Stimulated activated CD4-positive, alpha-beta T cell treated with anti-CD3 and anti-CD28 coated beads, Interleukin-1b, Interleukin-23, amount 100 ng/mL, for 24 hours (primary cell): ENCODE measurements at places on chromosomes 16 and 17.

DNA sequence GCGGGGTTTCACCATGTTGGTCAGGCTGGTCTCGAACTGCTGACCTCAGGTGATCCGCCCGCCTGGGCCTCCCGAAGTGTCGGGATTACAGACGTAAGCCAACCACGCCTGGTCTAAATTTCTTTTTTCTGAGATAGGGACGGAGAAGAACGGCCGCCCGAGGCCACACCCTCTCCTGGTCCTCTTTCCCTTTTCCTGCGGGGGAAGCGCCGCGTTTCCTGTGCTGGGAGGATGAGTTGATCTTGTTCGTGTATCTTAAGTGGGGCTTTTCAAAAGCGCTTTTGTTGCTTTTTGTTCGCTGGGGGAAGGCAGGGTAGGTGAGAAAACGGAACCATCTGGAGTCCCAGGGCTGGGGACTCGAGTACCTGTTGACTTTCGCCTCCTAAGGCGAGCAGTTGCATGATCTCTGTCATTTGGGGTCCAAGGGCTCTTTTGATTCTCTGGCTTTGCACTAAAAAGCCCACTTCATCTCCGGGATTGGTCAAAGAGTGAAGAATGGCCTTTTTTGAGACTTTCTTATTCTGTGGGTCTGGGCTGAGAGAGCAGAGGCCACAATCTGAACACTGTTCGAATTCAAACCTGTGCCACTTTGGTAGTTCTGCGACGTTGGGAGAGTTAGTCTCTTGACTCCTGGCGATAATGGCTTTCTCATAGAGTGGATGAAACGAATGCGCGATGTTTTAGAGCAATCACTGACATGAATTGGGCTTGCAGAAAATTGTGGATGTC lies 1.3 kb downstream of the FUS start:
- DNase-seq, result no peak

- no peak for DNase-seq
Observed at GRCh38 chr16:85168732-85169256, 56.5 kb upstream of the CIBAR2 start.

- no peak for DNase-seq
Observed at GRCh38 chr16:49969091-49970030, 55.7 kb upstream of the CNEP1R1 start.

DNA sequence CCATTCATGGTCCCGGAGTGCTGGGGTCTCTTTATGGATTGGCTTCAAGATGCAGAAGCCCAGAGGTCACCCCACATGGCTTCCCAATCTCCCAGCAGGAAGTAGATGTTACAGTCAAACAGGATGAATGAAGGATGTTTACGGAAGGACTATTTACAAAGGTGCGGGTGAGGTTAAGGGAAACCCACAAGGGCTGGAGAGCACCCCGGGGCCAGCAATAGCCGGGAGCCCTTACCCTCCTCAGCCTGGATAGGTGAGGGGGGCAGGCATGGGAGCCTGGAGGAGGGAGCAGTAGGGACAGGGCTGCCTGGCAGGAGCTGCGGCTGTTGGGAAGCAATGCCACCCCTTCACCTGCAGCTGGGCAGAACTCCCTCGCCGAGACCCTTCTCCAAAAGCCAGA lies 24.5 kb upstream of the CACNG1 start:
- no peak for DNase-seq

GRCh38 chr17:2977157-2977556 lies 86.2 kb downstream of the OR1D5 start:
- DNase-seq, result no peak

- DNase-seq, result no peak
Observed at GRCh38 chr16:82119405-82119804, 50.6 kb downstream of the MPHOSPH6 start.

- no peak for DNase-seq
Observed at GRCh38 chr17:80497726-80498241, 21.4 kb upstream of the NPTX1 start.

GRCh38 chr17:71572343-71572742 lies 548.5 kb upstream of the SOX9 start:
- no peak for DNase-seq

GRCh38 chr16:77758508-77758907 lies 29.9 kb upstream of the VAT1L start:
- DNase-seq, result no peak

DNA sequence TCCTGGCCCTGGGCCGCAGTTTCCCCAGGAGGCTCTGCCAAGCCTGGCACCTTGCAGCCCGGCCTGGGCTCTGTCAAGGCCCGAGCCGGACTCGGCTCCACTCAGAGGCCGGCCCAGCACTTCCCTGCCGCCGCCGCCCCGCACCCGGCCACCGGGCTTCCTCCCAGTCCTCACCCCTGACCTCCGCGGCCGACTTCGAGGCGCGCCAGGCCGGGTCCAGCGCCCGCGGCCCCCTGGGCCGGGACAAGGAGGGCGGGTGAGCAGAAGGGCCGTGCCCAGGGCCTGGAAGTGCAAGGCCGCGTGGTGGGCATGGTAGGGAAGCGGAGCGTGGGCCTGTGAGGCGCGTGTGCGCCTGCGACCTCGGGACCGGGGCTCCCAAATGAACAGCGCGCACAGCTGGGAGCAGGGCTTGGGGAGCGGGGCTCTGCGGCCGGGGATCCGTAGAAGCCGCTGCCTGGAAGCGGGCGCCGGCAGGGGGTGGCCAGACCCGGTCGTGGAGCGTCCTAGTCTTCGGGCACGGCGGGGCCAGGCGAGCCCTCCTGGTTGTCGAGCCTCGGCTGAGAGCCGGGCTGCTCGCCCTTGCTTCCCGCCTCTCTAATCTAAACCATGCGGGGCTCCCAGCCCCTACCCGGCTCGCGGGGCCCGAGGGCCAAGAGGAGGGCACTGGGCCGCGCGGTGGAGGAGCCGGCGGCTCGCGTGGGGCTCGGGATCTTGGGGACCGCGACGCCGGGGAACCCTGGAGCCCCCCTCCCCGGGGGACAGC lies 503 bp upstream of the TBX4 start:
- DNase-seq, result no peak

DNA sequence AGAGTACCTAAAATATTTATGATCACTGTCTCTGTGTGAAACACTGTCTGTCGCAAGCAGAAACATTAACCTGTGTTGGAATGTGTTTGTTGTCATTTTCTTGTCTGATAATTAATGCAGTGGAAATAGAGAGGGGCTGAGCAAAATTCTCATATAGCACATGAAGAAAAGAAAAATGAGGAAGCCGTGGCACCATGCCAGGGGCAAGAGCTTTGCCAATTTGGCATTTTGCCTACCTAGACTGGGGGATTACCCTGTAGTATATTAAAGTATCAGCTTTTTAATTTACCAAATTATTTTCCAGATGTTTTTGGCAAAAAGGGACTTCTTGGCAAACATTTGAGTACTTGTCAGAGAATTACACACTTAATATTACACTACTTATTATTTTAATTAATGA lies 1326.6 kb upstream of the GOT2 start:
- no peak for DNase-seq

- no peak for DNase-seq
Observed at GRCh38 chr17:50447870-50448595, 20.6 kb downstream of the CHAD start.

DNA sequence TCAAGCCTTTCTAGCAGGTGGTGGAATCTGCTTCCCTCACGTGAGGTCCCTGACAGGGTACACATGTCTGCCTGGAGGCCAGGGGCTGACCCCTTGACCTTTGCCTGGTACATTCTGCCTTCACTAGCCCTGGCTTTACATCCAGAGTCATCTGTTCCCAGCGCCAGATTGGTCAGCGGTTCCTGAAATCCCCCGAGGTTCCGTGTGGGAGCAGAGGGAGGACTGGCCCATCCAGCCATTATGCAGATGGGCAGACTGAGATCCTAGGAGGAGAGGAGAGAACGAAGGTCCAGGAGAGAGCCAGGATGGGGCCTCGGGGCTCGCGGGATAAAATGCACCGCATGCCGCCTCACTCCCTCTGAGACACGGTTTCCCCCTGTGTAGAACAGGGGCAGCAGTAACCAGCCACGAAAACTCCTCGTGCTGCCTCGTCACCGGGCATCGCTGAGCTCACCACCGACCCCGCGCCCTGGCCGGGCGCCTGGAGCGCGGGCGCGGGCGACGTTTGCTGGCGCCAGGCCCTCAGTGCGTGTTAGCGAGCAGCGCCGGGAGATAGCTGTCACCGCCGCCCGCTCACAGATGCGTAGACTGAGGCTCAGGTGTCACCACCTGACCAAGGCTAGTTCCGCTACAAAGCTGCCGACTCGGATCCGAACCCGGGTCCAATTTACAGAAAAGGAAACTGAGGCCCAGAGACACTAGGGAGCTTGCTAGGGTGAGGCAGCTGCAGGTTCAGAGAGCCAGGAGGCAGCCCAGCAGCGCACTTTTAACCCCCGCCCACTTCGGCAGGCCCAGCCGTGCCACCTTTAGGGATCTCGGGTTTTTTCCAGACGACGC lies 811 bp upstream of the MAP2K3 start:
- no peak for DNase-seq

DNA sequence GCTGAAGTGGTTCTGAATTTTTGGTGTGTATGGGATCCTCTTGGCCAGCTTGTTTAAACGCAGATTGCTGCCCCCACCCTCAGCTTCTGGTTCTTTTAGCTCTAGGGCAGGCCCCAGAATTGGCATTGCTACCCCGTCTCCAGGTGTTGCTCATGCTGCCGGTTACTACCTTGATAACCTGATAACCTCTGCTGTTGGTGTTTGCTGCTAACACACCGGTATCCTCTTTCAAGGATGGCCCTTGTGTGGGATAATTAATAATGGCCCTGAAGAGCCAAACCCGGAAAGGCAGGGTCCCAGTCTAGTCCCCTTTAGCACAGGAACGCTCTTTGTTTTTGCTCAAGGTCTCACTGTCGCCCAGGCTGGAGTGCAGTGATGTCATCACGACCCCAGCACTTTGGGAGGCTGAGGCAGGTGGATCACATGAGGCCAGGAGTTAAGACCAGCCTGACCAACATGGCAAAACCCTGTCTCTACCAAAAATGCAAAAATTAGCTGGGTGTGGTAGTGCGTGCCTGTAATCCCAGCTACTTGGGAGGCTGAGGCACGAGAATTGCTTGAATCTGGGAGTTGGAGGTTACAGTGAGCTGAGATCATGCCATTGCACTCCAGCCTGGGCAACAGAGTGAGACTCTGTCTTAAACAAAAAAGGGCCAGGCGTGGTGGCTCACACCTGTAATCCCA lies 1.3 kb upstream of the ST3GAL2 start:
- DNase-seq, result no peak

DNA sequence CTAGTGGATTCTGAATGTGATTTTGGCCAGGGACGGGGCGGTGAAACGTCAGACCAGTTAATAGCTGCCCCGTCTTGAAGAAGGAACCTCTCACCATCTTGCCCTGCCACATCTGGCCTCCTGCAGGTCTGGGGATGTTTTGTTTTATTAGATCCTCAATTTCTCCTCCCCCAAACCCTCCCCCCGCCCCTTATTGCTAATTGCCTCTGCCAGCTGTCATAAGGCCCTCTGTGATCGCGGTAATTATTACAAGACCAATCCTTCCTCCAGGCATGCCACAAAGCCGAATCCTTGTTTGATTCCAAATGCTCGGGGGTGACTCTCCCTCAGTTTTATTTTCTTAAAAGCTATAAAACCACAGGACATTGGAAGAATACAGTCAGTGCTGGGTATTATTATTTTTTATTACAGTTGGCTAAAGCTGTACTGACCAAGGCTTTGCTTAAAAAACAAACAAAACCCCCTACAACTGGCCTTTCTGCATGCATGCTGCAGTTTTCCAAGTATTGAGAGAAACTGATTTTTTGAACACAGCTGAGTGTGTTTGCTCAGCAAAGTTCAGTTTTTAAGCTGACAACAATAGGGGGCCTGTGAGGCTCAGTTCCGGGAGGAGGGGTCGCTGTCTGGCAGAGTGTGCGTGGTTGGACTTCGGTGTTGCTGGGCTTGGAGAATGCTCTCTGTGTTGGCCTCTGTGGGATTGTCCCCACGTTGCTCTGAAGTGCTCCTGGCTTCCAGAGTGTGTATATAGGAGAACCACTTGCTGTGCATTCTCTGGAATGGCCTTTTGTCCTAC lies 1.7 kb downstream of the KSR1 start:
- no peak for DNase-seq

DNA sequence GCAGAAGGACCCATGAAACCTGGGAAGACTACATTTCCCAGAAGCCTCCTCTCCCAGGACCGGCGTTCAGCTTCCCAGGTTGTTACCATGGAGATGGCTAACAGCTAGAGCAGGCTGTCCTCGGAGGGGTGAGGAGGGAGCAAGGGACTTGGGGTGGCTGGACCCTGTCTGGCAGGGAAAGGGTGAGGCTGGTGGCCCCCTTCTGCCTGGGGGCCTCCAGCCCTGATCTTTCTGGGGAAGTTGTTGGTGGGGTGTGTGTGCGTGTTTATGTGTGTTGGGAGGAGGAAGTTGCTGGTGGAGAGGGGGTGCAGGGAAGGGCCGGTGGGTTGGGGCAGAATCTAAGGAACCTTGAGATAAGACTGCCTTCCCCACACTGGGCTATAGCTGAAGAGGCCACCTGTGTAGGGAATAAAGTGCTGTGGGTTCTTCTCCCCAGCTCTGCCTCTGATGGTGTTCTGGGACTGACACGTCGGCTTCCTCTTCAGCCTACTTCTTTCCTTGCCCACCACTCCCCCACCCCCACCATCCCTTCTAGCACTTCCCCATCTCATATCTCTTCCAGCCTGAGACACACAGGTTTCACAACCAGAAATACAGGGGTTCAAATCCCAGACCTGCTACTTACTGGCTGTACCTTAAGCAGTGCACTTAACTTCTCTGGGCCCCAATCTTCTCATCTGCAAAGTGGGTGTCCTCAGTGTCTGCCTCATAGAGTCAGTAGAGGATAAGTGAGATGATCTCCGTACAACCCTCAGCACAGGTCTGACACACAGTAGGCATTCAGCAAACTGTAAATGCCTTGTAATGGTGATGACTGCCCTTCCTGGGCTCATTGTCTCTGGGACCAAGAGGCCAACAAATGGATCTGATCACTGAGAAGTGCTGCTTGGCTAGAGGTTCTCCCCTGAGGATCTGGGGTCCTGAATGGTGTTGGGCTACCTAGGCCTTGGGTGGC lies at the start of gene DRC7:
Gene DRC7 (plus strand): TSS at position 82 of the 955 bp plus-strand sequence. CDS start 3,144 bp downstream, outside the sequence.
- DNase-seq, result no peak

- no peak for DNase-seq
Observed at GRCh38 chr16:13098536-13098935, 197.1 kb downstream of the SHISA9 start.

GRCh38 chr16:34078691-34079090 lies 619.3 kb downstream of the TP53TG3F start:
- no peak for DNase-seq

DNA sequence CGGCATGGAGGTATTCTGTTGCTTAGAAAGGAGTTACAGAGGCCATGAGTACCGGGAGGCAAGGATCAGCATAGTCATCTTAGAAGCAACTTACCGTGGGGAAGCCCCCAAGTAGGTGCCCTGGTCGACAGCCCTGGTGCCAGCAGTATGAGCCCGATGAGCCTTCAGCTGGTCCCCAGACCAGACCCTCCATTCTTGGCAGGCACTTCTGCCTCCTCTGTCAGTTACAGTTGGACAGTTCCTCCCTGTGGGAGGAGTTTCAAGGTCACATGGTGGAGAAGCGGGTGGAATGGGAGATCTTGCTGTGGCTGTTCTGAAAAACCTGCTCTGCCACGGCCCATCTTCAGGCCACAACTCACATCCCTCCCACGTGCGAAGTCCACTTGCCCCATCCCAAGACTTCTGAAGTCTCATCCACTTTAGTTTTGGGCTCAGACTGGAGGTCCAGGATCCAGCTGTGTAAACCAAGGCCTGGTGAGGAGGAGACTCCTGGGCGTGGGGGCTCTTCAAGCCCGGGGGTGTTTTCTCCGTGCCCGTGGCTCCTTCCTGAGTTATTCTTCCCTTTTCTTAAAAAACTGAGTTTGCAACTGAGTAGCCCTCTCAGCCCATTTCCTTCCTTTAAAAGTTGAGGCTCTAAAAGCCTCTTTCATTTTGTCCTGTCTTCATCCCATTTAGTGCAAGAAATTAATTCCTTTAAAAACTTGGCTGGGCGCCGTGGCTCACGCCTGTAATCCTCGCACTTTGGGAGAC lies 133.5 kb downstream of the SEC14L1 start:
- no peak for DNase-seq
